ENCODE measurements at places on chromosomes 5 and 9.

DNA sequence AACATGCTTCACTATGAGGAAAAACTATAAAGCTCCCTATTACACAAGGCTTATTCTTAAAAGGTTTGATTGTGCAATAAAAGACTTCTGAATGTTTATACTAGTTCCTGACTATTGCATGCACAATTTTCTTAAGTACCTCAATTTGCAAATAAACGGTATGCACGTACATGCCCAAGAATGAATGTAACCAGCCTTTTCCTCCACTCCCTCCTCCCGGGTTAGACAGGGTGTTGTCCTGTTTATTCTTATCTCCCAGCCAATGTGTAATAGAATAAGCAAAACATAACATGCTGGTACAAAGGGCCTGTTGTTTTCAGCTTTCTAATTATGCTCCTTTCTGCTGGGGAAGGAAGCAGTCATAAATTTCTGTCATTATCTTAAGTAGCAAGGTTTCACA lies 79.1 kb downstream of the AOPEP start:
- DNase-seq: no peak

DNA sequence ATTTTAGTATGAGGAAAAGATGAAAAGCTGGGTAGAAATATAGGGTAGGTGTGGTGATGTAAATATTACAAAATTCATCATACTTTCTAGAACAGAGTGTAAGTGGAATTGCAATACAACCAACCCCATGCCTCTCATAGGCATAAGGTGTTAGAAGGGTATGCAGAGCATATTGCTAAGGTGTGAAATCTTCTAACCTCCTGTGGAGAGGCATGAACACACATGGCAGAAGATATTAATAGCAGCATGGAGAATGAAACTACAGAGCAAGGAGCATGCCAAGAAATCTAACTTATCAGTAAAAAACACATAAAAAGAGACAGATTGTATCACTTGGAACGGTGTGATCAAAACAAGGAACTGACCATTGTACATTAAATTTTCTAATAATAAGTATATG lies 441.5 kb downstream of the CDH18 start:
- no peak for DNase-seq

- DNase-seq: no peak
Measured at GRCh38 chr5:135833961-135834638, 363 bp upstream of the SLC25A48 start.

- no peak for DNase-seq
Measured at GRCh38 chr9:19269582-19269981, 39.1 kb downstream of the DENND4C start.

DNA sequence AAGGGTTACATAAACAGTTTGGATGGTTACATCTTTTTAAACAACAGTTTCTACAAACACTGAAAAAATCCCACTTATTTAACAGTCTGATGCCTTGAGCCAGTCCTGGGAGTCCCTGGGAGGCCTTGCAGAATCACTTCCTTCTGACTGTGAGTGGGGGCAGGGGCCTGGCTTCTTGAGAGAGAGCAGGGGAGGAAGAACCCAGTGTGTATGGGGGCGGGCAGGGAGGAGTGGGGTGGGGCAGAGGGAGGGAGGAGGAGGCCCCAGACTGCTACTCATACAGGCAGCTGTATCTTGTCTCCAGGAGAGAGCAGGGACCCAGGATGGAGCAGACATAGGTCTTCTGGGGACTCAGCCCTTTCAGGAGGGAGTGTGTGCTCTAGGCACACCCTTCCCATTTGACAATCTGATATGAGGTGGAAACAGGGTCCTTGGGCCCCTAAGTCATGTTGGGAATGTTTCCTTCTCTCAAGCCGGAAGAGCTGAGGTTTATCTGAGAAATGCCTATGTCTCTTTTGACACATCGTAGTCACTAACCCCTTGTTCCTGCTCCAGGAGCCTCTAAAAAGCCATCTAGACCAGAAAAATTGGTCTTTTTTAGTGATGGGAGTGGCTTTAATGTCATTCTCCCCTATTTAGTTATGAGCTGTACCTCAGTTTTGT lies 52.8 kb downstream of the IRF1 start:
- DNase-seq: no peak
